ENCODE measurements at places on chromosomes 7 and 10.

- DNase-seq: no peak
Observed at GRCh38 chr10:48525113-48525512, 79.8 kb downstream of the ARHGAP22 start.

DNA sequence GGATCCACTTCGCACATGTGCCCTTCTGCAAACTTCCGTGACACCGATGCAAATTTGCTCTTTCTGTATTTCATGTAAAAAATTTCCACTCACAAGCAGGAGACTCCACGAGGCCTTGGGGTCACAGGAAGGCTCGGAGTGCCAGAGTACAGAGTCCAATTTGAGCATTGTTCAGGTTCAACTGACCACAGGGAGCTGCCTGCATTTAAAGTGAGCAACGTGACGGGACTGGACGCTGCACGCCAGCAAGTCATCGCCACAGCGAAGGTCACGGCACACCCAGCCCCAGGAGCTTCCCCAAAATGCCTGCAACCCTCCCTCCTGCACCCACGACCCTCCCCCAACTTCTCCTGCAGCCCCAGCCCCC is 41.5 kb upstream of the NKX6-2 start:
- no peak for DNase-seq

- DNase-seq: no peak
Observed at GRCh38 chr7:5526100-5526905, 102.7 kb upstream of the TNRC18 start.

GRCh38 chr10:129517680-129518057 is 50.6 kb downstream of the MGMT start:
- no peak for DNase-seq

- no peak for DNase-seq
Observed at GRCh38 chr7:81170291-81170690, 251.4 kb upstream of the SEMA3C start.

DNA sequence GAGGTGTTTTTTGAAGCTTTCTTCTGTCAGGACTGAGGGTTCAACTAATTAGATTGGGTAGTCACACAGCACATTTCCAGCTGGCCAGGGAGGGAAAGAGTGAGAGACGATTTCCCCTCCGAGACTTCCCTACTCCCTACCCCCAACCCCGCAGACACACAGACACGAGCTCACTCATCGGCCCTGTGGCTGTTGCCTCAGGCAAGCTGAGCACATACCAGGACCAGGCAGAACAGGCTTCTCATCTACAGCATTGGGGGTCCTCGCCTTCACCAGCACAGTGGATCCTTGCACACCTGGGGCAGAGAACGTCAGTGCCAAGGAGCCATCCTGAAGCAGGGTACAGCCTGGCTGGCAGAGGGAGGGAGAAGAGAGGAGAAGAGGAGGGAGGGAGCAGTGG is 144.1 kb downstream of the TMEM178B start:
- DNase-seq: no peak

DNA sequence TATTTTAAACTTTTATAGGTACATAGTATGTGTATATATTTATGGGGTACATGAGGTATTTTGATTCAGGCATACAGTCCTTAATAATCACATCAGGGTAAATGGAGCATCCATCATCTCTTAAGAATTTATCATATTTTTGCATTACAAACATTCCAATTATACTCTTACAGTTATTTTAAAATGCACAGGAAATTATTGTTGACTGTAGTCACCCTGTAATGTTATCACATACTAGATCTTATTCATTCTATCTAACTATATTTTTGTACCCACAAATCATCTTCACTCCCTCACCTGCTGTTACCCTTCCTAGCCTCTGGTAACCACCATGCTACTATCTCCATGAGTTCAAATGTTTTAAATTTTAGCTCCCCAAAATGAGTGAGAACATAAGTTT is 56.3 kb upstream of the FAM3C start:
- no peak for DNase-seq

DNA sequence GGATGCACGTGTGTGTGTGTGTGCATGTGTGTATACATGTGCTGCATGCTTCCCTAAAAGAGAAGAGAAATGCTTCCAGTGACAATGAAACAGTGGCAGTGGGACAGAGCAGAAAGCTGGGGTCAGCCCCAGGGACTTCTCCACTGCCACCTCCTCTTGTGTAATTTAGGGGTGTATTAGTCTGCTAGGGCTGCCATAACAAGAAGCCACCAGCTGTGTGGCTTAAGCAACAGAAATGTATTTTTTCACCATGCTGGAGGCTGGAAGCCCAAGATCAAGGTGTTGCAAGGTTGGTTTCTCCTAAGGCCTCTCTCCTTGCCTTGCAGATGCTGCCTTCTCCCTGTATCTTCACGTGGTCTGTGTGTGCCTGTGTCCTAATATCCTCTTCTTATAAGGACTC is 190.5 kb downstream of the CXCL12 start:
- no peak for DNase-seq

GRCh38 chr10:10165415-10165814 is 852.3 kb upstream of the CELF2 start:
- DNase-seq: no peak

GRCh38 chr10:110733218-110733952 is 89.2 kb downstream of the RBM20 start:
- DNase-seq: no peak

DNA sequence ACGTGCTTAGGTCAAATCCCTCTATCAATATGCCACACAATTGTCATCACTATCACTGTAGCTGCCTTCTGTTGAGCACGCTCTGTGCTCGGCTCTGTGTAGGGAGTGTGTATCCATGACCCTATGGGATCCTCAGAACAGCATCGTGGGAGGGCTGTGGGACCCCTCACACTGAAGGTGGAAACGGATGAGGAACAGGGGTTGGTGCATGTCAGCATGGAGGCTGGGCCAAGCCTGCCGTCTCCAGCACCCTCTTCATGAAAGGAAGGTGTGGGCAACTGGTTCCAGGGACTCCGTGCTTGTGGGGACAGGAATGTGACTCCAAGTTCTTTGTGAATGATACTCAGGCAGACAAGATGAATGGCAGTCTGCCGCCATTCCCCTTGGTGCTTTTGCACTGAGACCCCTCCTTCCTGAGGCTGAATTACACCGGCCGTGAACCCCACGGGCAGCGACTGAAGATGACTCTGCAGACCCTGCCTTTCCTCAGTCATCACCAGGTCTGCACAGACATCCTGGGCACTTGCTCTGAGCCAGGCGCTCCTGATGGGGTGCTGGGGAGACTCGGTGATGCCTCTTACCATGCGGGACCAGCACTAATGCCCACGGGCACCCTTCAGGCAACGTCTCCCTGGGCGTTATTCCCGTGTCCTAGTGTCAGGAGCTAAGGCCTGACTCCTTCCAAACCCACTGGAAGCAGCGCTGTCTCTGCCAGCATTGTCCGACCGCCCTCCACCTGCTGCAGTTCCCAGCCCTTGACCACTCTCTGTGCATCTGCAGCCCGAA is 495.2 kb downstream of the TCERG1L start:
- no peak for DNase-seq

GRCh38 chr10:59997827-59998525 is 91.6 kb upstream of the CCDC6 start:
- DNase-seq: no peak

- no peak for DNase-seq
Observed at GRCh38 chr10:110530131-110530831, 32.6 kb downstream of the DUSP5 start.

GRCh38 chr10:60940446-60940845 is 3.5 kb downstream of the RHOBTB1 start:
- no peak for DNase-seq

DNA sequence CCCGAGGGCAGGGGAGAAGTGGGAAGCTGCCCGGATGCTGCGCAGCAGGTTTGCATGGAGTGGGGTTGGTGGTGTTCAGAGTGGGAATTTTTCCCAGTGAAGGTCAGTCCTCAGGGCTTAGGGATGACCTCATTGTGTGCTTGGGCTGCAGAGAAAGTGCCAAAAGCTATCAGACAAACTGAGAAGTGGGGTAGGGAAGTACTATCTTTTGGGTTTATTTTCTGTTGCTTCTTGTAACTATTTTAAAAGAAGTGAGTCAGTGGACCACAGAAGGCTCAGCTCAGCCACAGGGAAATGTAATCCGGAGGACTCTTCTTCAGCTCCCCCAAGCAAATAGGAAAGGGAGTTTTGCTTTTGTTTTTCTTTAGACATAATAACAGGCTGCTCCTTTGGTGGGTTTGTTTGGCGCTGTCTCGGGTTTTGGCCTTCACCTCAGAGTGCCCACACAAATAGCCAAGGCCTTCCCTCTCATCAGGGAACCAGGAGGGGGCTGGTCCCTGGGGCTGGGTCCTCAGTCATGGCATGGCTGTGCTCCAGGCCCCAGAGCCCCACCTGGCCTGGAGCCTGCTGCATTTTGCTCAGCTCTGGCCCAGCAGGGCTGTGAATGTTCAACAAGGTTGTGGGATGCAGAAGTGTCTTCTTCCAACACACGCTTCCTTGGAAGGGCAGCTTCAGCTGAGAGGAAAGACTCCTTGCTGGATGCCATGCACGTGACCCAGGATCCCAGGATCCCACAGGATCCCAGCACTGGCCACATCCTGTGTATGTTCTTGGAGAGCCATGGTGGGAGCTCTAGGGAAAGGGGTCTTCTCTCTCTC is 5.4 kb upstream of the FAM170B start:
- no peak for DNase-seq

- DNase-seq: no peak
Observed at GRCh38 chr7:49486974-49487829, 286.2 kb upstream of the VWC2 start.

DNA sequence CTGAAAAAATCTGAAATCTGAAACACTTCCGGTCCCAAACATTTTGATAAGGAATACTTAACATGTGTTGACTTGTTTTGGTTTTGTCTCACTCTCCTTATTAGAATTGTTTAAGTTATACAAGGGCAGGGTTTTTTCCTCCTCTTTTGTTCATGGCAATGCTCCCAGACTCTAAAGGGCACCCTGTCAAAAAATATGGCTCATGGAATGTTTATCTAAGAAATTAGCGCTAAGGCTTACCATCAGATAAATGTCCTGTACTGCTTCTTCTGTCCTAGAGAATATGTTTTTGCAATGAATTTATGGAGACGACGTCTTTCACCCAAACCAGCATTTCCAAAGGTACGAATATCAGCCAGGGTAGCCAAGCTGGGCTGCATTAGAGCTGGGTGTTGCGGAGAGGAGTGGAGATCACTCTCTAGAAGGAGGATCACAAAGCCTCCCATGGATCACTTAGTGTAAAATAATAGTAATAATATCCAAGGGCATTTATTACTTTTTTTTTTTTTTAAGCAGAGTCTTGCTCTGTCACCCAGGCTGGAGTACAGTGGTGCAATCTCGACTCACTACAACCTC is 46.8 kb downstream of the ERLIN1 start:
- no peak for DNase-seq

DNA sequence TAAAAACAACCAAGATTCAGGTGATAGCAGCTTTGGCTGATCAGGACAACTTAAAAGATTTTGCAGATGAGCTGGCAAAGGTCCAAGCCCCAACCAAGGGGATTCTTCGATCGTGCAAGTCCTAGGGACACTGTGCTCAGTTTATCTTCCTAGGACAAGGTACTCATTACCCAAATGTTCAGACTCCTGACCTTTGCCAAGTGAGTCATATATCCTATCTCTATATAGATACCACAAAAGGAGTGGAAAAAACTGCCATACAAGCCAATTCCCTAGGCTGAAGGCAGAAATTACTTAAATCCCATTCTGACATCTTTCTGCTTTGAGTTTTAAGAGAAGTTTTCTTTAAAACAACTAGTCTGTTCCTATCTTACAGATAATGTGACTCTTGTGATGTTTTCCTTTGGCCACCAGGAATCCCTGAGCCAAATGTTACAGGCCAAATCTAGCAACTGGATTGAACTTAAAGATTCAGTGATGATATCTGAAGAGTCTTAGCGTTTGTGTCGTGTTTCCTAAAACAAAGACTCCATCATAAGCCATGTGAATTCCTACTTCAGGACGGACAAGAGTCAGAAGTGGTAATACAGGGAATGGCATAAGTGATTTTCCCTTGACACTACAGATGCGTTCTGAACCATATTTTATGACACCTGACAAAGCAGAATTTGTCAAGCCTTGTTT is 142.6 kb upstream of the ASAH2 start:
- no peak for DNase-seq

- DNase-seq: no peak
Observed at GRCh38 chr7:81624021-81624592, 145.7 kb downstream of the HGF start.

DNA sequence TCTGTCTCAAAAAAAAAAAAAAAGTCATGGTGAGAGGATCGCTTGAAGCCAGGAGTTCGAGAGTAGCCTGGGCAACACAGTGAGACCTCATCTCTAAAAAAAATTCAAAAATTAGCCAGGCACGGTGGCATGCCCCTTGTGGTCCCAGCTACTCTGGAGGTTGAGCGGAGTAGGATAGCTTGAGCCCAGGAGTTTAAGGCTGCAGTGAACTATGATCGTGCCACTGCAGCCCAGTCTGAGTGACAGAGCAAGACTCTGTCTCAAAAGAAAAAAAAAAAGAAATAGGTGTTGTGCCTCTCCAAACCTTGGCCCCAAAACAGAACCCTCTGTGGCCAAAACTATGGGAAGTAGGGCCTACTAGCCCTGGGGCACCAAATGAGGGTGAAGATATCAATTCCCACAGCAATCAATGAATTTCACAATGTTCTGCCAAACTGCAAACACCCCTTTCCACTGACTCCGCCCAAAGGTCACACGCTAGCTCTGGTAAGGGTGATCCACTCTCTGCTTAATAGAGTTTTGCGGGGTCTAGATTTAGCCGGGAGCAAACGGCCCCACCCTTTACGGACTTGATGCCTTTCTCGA is 16.9 kb downstream of the SSC4D start:
- DNase-seq: no peak

GRCh38 chr10:132548106-132548823 is 10.7 kb downstream of the INPP5A start:
- DNase-seq: no peak

- no peak for DNase-seq
Observed at GRCh38 chr7:151752816-151753595, 123.9 kb downstream of the PRKAG2 start.

GRCh38 chr7:134701272-134701671 is 54.6 kb downstream of the BPGM start:
- DNase-seq: no peak

DNA sequence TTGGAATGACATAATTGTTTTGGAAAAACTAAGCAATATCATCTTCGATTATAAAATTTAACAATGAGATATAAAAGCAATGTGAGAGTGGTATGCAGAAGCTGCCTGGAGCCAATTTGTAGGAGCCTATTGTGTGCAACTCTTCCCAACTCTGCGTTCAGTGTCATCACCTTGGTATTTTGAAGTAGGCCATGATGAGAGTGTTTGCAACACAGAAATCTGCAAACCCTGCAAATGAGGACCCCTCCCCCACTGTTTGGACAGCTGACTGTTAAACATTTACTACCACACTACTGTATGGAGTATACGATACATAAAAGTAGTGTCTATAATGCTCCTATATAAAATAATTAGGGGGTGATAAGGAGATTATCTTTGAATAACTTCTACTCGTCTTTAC is 531.3 kb downstream of the ATRNL1 start:
- no peak for DNase-seq

GRCh38 chr10:24750695-24751094 is 27.0 kb upstream of the ARHGAP21 start:
- DNase-seq: no peak
